ENCODE measurements at places on chromosomes 2 and 18.

DNA sequence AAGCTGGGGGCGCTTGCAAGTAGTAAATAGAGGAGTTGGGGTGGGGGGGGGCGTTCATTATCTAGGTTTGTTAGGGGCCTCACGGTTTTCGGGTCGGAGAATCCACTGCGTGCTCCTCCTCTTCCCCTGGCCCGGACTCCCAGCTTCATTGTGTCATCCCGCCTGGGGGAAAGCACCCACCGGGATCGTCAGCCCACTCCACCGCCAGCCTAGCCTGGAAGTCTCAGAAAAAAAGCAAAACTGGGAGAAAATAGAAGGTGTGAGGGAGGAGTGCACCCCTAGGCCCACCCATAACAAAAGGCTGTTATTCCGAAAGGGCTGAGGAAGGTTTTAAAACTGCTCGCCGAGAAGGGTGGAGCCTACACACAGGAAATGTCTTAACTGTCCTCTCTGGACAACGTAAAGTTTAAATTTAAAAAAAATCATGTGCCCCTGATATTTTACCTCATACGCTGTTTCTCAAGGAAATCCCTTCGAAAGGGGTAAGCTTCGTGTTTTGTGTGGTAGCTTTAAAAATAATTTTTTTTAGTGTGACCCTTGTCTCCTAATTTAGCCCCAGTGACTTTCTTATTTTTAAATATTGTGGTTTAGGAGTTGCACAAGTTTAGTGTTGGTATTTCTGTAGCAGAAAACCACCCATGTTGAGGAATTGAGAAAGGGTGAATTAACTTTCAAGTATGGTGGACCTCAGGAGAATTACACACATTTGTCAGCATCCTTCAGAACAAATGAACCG, 104.2 kb downstream of the SPTBN1 start:
- DNase-seq, result peak; percentile 59

GRCh38 chr18:62716619-62717168, 1.4 kb downstream of the PHLPP1 start:
- DNase-seq, result no peak

- no peak for DNase-seq
Measured at GRCh38 chr18:48363175-48363574, 46.0 kb downstream of the ZBTB7C start.

- DNase-seq, result peak; percentile 32
Measured at GRCh38 chr18:57561728-57562423, 24.6 kb downstream of the FECH start.

DNA sequence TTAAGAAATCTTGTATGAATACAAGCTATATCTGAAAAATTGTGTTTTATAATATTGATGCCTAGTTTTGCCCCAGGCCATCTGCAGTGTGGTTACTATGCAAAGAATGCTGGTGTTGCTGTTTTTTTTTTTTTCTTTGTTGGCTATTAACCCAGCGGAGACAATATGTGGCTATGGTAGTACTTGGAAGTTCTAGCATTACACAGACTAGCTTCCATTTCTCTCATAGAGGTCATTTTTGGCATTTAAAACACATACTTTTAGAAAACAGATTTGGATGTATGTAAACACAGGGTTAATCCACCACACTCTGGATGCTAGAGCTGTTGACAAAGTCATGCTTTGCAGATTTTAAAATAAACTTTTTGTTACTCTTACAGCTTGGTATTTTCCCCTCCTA, 209.8 kb downstream of the NEDD4L start:
- no peak for DNase-seq

GRCh38 chr18:36933552-36933951, 104.6 kb downstream of the KIAA1328 start:
- no peak for DNase-seq

DNA sequence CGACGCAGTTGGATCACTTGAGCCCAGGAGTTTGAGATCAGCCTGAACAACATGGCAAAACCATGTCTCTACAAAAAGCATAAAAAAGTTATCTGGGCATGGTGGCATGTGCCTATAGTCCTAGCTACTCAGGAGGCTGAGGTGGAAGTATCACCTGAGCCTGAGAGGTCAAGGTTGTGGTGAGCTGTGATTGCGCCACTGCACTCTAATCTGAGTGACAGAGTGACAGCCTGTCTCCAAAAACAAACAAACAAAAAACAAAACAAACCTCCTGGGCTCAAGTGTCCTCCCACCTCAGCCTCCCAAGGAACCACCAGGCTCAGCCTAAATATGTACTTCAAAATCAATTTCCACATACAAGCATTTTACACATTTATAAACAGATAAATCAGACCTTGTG, 83.8 kb downstream of the STRN start:
- DNase-seq, result no peak

DNA sequence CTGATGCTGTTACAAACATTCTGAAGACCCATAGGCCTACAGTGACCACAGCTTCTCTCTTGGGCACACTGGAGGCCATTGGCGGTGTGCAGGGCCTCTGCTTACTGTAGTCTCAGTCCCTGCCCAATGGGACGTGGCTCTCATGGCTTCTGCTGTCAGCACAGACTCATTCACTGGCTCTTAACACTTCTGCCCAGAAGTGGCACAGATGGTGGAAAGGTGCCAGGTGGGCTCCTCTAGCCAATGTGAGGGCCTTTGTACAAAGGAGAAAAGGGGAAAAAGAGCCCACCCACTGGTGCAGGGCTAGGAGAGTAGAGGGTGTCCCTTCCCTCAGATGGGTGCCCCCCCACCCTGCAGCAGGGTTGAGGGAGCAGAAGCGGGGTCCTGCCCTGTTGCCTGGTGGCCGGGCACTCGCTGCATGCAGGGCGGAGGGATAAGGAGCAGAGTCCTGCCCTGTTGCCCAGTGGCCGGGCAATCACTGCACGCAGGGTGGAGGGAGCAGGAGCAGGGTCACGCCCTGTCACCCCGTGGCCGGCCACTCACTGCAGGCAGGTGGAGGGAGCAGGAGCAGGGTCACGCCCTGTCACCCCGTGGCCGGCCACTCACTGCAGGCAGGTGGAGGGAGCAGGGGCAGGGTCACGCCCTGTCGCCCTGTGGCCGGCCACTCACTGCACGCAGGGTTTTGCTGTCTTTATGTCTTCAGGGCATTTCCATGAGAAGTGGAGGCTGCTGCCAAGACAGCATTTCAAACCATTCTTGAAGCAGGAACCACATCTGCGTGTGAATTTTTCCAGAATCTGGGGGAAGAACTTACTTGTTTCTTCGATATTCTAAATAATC, 20.0 kb downstream of the LRRFIP1 start:
- DNase-seq, result no peak

DNA sequence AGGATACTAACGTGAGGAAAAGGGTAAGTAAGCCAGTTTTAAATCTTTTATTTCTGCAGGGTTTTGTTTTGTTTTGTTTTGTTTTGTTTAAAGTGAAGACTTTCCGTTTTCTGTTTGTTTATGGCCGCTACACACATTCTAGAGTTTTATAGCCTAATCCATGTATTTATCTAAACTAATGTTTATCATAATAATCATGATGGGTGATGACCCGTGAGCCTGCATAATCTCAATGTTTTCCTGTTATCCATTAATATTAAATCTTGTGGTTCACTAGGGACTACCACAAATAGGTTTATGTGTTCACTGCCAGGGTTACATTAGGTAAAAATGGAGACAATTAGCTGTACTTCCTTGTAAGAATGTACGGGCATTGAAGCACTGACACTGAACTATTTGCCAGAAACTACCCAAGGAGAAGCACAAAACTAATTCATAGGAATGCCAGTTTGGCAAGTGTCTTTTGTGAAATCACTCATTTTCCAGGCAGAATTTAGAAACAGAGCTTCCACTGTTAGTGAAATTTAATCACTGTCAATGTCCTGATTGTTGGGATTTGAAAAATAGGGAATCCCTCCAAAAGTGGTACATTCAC, 574.8 kb downstream of the LRP1B start:
- no peak for DNase-seq

GRCh38 chr2:130372055-130372832, 16.4 kb downstream of the PTPN18 start:
- peak; percentile 74 for DNase-seq

GRCh38 chr2:100924122-100924519, 78.0 kb upstream of the RPL31 start:
- DNase-seq, result no peak

- DNase-seq, result no peak
Measured at GRCh38 chr2:175811971-175812370, 190.1 kb downstream of the LNPK start.

DNA sequence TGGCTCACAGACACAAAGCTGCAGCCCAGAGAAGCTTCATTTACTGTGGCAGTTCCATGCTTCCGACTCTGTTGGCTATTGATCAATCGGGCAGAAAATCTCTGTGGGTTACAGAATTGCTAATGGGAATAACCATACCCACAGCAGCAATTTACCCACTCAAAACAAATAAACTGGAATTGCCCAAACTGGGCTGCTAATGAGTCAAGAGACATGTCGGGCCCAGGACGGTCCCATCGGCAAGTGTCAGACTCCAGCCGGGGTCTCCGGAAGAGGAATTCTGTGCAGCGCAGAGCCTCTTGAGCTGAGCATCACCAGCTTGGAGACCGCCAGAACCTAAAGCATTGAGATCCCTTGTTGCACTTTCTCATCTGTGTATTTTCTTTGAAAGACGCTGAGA, 67.8 kb downstream of the TMEM18 start:
- DNase-seq, result no peak

- peak; percentile 47 for DNase-seq
Measured at GRCh38 chr2:42566025-42566424, 2.4 kb upstream of the MTA3 start.

- no peak for DNase-seq
Measured at GRCh38 chr18:8045884-8046281, 478.8 kb downstream of the PTPRM start.

DNA sequence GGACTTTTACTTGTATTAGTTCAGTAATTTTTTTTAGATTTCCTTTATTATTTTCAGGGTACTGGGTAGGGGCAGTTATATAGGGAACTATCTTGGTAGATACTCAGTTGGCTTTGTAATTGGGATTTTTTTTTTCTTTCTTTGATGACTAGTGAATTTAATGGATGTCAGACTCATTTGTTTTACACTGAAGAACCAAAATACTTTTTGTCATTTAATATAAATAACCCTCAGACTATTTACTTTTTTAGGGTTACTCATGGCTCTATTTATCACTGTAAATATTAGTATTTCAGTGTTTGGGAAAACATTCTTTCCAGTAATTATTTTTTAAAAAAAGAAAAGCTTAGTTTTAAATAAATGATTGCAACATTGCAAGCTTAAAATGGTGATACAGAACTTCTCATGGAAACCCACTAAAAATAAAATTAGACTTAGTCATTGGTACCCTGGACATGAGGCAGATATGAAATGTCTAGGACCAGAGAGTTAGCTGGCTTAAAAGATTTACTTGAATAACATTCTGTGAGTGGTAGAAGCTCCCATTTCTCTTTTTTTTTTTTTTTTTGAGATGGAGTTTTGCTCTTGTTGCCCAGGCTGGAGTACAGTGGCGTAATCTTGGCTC, 74.4 kb upstream of the CYP20A1 start:
- DNase-seq, result no peak

GRCh38 chr2:17879913-17880274, 1.4 kb downstream of the KCNS3 start:
- DNase-seq, result no peak

DNA sequence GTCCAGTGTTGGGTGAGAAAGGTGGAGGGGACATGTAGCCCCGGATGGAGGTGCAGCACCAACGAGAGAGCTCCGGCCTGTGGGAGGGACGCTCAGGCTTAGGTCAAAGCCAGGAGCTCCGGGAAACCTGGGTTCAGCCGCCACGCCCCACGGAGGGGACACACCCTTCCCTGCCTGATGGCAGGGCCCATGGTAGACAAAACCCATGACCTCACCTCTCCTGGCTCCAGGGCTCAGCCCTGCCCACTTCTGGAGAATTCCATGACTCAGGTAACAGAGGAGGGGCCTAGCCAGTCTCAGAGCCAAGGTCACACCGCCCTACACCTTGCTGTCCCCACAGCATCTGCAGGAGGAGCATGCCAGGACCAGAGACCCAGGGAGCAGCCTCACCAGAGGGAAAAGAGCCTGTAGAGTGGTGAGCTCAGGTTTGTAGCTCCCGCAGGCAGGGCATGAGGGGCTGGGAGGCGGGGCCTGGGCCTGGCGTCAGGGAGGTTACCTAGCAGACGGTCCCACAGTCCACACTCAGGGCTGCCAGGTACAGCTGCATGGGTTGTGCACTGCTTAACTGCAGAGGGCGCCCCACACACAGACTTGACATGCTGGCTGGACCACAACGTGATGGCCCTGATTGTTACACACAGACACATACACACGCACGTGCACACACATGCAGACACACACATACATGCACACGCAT, 70.8 kb upstream of the SMAD7 start:
- peak; percentile 62 for DNase-seq

GRCh38 chr2:233997707-233998106, 52.8 kb upstream of the SPP2 start:
- no peak for DNase-seq

DNA sequence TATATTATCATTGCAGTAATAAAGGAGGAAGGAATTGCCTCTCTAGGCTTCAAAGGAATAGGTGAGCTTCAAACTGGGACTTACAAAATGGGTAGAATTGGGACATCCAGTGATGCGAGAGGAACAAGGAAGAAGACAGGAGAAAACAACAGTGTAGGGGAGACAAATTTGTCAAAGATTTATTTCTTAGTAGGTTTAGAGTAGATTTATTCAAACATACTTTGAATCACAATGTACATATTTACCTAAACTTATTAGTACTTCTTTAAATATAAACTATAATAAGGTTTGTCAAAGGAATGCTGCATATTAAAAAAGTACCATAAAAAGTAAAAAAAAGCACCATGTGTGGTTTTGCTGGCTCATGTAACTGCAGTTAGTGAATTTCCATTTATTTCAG, 161.4 kb upstream of the CDH2 start:
- DNase-seq, result no peak

GRCh38 chr2:178088774-178089270, 16.2 kb upstream of the PDE11A start:
- DNase-seq, result no peak

Measured in DND-41 (cell line).